Activated CD4-positive, alpha-beta T cell treated with anti-CD3 and anti-CD28 coated beads, Interleukin-2, amount 10 ng/mL, durations not matched to agents 7 days and 5 days (primary cell): ENCODE measurements at places on chromosomes 1 and 21. TPM values are rescaled to one million over a fixed set of nuclear protein-coding genes. Genes with fewer than 3 reads are reported as not detected.

Gene FMO2
- total RNA-seq, result not detected

DNA sequence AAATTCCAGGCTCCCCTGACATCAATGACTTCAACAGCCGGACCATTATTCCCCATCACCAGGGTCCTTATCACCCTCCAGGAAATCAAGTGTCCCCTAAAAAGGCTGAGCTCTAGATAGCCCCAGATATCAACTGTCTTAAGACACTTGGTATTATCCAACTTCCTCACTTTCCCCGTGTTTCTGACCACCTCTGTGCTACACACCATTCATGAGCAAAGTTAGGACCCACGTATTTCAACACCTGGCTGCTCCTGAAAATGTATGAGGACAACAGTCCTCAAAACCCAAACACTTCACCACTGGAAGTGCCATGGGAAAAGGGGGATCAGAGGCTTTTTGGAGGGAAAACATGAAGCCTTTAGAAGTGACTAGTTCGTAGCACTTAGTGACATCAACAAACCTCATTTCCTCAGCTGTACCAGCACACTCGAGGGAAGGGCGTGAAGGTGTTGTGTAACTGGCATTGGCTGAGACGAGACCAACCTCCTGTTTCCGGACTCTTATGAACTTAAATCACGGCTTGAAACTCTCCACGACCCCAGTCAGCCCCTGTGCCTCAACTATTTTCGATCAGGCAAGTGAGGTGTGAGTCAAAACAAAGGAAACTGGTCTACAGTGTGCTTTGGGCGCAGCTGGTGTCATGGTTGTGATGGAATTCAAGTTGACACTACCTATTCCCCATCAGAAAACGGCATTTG, 4.1 kb upstream of the CHD5 start:
- H3K4me1 ChIP-seq, result peaks cover 20% of the 10 kb centered on the region
- peaks cover 16% of the 10 kb centered on the region for H3K27me3 ChIP-seq
- H3K27ac ChIP-seq, result peak overlapping the region; percentile 25
- no peak for DNase-seq
- H3K4me3 ChIP-seq, result no peak overlapping the region

Gene TENT5C
- 13.7 TPM for total RNA-seq

Gene FNDC10
- total RNA-seq, result 7.9 TPM

DNA sequence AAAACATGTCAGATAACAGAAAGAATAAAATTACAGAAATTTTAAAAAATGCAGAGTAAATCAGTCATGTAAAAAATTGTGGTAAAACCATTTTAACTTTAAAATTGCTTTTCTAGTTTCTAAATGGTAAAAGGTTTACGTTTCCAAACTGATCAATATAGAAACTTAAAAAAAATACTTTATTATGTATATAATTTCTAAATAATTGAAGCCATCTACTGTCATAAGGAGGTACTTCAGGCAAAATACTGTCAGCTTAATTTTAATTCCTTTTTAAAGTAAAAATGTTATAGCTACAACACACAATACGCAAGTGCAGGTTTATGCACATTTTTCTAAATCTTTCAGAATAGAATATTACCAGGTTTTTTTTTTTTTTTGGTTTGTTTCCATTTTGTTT, 159.9 kb downstream of the HFM1 start:
- H3K4me3 ChIP-seq, result no peak overlapping the region
- DNase-seq, result no peak
- H3K4me1 ChIP-seq, result no peaks in the 10 kb centered on the region
- H3K36me3 ChIP-seq, result no peaks in the 10 kb centered on the region
- H3K27ac ChIP-seq, result no peak overlapping the region
